Lung (tissue), 17 donors: ENCODE measurements at places on chromosomes 1 and 21. TPM values are rescaled to one million over a fixed set of nuclear protein-coding genes. Genes with fewer than 3 reads are reported as not detected.

GJB5 gene
- 0.55 TPM for total RNA-seq

TNFAIP8L2 gene
- 11.3 TPM for total RNA-seq

- DNase-seq = no peak
Observed at GRCh38 chr1:229907884-229908638, 159.0 kb upstream of the GALNT2 start.

DNA sequence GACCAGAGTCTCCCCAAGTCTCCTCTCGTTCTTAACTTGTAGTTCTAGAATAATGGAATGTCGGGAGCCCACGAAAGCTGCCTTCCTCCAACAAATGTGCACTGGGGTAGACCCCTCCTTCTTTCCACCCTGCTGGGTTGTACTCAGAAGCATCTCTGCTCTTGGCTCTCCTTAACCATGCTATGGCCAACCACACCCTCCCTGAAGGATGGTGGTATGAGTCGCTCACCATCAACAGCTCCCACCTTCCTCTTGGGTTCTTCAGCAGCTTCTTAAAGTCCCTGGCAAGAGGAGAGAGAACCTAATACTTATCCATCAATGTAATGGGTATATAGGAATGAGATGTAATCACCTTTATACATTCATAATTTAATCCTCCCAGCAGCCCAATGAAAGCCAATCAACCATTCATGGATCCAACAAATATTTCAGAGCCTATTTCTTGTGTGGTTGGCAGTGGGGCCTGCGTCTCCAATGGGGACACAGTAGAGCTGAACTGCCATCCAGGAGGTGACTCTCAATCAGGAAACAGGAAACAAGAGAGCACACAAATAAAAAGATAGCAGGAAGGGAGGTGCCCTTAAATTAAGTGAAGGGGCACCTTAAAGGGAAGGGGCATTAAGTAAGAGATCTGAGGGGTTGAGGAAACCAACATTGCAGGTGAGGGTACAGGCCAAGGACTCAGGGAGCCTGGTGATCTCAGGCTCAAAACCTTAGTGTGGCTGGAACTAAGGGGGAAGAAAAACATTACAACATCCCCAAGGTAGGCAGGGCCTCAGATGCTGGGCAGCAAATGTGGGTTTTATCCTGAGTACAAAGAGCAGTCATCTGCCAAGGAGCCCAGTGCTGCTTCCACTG is 64.4 kb upstream of the ETS2 start:
- no peak for DNase-seq

DNA sequence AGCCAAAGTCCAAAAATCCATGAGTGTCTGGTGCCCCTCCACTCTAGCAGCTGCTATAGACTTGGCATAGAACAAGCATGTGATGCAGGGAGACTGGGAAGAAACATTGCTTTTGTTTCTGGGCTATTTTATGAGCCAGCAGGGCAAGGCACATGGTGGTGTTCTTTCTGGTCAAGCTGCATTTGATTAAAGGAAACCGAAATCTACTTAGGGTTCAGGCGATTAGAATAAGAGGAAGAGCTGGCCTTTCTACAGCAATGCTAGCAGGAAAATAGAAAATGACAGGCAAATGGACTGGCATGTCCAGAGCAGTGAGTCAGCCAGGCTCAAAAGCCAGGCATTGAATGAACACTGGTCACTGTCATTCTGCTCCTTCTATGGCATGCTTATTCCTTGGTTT is 28.5 kb upstream of the ARHGAP29 start:
- DNase-seq = no peak

DNA sequence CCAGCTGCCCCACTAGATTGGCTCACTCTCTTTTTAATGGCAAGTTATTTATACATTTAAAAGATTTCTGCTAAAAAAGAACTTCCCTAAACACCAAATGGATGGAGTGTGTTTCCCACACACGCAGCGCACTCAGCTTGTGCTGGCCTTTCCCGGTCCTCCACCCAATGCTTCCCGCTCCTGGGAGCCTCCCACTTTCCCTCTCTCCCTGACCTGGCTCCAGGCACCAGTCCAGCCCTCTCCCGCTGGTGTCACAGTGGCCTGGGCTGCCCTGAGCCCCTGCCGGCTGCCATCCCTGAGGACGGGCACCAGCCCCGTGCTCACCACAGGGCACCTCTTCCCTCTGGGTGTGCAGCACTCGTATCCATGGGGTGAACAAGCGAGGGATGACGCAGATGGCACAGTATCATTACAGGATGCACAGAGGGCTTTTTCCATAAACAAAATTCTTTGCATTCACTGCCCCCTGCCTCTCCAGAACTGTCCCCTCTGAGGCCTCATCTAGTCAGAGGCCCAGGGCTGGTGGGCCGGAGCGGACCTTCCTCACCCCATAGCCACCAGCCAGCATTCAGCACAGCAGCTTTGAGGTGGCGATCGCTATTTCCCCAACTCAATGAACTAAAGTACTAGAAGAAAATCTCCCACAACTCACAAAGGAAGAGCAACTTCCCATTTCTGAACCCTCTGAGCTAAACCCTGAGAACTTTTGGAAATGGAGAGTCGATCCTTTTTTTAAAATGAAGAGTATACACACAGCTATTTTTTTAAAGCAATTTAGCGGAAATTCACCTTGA is 68.5 kb downstream of the SLC37A1 start:
- peak; percentile 31 for DNase-seq

- DNase-seq = no peak
Observed at GRCh38 chr1:51093581-51093980, 8.4 kb upstream of the C1orf185 start.

DNA sequence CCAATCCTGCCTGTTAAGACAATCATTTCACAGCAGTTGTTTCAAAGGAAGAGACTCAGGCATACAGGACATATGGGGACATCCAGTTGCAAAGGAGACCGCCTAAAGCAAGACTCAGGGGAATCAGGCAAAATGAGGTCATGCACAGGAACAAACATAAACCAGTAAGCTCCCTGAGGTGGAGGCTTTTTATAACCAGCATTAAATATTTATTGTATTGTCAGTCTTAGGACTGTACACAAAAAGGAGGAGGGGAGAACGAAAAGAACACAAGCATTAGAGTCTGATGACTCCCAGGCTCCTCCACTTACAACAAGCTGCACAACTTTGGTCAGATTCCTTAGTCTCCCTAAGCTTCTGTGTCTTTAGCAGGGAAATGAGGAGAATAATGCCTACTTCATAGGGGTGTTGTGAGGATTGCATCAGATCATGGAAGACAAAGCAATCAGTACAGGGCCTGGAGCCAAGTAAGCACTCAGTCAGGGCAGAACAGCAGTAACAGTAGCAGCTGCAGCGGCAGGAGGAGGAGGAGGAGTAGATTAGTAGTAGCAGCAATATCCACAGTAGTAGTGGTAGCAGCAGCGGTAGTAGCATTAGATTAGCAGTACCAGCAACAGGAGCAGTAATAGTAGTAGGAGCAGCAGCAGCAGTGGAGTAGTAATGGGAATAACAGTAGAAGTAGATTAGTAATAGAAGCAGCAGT is 54.2 kb upstream of the SPATA6 start:
- DNase-seq = peak; percentile 85
